ENCODE measurements at places on chromosomes 2 and 18.

DNA sequence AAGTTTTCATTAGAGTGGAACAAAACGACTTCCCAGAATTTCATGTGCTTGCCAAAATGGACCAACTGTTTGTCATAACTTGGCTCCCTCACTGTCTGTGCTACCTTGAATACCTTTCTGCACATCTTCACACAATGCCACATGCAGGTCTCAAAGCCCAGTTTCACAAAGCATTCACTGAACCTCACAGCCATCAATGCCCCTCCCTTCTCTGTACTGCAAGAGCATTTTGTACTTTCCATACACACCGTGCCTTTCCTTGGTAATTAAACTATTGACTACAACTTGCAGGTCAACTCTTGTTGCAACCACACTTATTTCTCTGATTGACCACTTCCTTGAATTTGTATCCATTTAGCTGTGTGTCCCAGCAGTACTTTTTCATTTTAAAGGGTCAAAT is 50.5 kb downstream of the PAX3 start:
- no peak for DNase-seq

DNA sequence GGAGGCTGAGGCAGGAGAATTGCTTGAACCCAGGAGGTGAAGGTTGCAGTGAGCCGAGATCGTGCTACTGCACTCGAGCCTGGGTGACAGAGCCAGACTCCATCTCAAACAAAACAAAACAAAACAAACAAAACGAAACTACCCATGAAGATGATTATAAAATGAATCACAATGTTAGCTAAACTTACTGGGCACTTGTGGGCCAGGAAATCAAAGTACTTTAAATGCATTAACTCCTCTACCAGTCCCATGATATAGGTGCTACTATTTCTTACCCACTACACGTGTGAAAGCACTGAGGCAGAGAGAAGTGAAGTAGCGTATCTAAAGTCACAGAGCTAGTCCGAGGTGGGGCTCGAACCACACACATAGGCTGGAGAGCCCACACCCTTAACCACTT is 53.6 kb downstream of the POLE4 start:
- DNase-seq = no peak

GRCh38 chr18:52652391-52652790 is 312.4 kb downstream of the DCC start:
- no peak for DNase-seq

- DNase-seq = no peak
These were observed 187.3 kb upstream of the ID2 start for GRCh38 chr2:8494589-8494988.

- no peak for DNase-seq
These were observed 50.4 kb downstream of the POLR1A start for GRCh38 chr2:86055314-86055713.

GRCh38 chr2:47065771-47066380 is 89.2 kb downstream of the STPG4 start:
- DNase-seq = no peak

DNA sequence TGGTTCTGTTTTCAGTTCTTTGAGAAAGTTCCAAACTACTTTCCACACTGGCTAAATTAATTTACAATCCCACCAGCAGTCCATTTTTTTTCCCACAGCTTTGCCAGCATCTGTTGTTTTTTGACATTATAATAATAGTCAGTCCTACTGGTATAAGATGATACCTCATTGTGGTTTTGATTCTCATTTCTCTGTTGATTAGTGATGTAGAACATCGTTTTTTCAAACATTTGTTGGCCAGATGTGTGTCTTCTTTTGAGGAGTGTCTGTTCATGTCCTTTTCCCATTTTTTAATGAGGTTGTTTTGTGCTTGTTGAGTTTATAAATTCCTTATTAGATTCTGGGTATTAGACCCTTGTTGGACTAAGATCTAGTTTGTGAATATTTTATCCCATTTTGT is 376.8 kb upstream of the NT5C1B start:
- no peak for DNase-seq

DNA sequence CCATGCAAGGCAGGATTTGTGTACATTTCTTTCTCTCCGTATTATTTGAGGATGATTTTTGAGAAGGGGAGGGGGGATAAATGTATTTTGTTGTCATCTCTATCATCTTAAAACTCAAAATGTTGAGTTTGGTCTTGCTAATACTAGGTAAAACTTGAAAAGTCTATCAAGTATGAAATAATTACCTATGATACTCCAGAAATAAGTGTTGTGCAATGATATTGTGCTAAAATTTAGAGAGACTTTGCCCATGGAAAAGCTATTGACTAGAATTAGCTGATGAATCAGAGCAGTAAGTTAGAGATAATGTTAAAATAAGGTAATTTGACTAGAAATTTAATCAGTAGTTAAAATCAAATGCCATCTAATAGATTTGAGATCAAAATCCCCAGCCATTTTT is 323.9 kb downstream of the AGPS start:
- DNase-seq = no peak
